ENCODE measurements at places on chromosomes 4 and X.

GRCh38 chrX:76555816-76556215, 128.3 kb downstream of the MAGEE1 start:
- no peak overlapping the region for H3K27ac ChIP-seq
- no peak overlapping the region for H3K4me3 ChIP-seq
- no peak for DNase-seq
- H3K36me3 ChIP-seq, result no peaks in the 10 kb centered on the region
- H3K4me1 ChIP-seq, result no peaks in the 10 kb centered on the region

- H3K27me3 ChIP-seq, result no peaks in the 10 kb centered on the region
- no peaks in the 10 kb centered on the region for H3K36me3 ChIP-seq
- no peak for DNase-seq
These were observed 250.6 kb upstream of the NDST3 start for GRCh38 chr4:117783716-117784115.

GRCh38 chrX:108049649-108050048, 4.8 kb downstream of the VSIG1 start:
- no peak overlapping the region for H3K4me3 ChIP-seq
- no peak for DNase-seq
- no peaks in the 10 kb centered on the region for H3K4me1 ChIP-seq
- H3K36me3 ChIP-seq, result no peaks in the 10 kb centered on the region
- H3K27ac ChIP-seq, result no peak overlapping the region

GRCh38 chr4:109947918-109948317, 35.2 kb downstream of the EGF start:
- DNase-seq, result no peak
- H3K36me3 ChIP-seq, result no peaks in the 10 kb centered on the region
- H3K4me1 ChIP-seq, result no peaks in the 10 kb centered on the region

DNA sequence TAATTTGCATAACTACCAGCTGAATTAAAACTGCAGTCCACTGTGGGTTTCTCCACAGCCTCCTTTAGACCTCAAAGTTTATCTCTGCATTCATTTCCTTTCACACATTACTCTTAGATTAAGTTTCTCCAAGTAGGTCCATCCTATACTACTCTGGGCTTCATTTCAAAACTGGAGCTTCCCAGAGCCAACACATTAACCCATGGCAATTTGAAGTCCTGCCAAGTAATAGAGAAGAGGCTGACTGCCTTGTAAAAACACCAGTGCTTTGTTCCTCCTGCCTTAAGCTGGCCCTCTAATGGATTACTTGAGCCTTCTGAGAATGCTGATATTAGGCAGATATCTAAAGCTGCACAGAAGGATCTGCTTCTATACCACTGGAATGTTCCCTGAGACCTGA, 997.2 kb upstream of the SLIT2 start:
- H3K27ac ChIP-seq, result no peak overlapping the region
- H3K4me1 ChIP-seq, result no peaks in the 10 kb centered on the region
- H3K36me3 ChIP-seq, result no peaks in the 10 kb centered on the region

DNA sequence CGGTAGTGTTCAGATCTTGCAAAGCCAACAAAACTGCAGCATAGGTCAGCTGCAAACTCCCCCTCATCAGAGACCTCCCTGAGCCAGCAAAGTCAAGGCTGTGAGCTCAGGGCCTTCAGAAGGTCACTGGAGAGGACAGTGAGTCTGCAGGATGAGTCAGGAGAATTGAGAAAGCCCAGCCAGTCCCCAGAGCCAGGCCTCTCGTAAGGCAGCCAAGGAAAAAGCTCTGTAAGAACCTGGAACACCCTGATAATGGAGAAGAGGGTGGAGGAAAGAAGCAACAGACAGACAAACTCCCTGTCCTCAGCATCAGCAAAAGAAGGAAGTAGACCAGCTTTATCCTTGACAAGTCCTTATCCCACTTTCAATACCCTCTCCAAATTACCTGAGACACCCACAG, 33.0 kb downstream of the GRIA3 start:
- no peak for DNase-seq
- no peaks in the 10 kb centered on the region for H3K4me1 ChIP-seq
- no peaks in the 10 kb centered on the region for H3K27me3 ChIP-seq
- no peak overlapping the region for H3K27ac ChIP-seq

DNA sequence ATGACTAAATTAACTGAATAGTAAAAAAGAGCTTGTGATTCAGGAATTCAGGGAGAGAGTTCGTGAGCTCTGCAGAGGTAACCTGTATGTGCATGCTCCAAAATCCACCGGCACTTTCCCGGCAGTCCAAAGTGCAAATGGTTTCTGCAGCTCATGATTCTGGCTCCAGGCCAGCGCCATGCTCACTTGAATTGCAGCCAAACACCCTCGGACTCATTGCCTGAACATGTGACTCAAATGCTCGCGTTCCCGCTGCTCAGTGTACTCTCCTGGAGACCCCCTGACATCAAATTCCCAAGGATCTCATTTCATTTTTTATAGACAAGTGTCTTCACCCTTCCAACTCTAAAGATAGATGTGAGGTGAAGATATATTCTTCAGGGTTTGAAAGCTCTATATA, 44.1 kb upstream of the SH3RF1 start:
- H3K36me3 ChIP-seq, result no peaks in the 10 kb centered on the region
- peak; percentile 78 for DNase-seq
- peaks cover 23% of the 10 kb centered on the region for H3K4me1 ChIP-seq
- no peak overlapping the region for H3K27ac ChIP-seq
